Stimulated activated CD4-positive, alpha-beta T cell treated with anti-CD3 and anti-CD28 coated beads, Interleukin-4, amount 100 ng/mL, for 4 hours (primary cell): ENCODE measurements at places on chromosomes 2 and 18.

DNA sequence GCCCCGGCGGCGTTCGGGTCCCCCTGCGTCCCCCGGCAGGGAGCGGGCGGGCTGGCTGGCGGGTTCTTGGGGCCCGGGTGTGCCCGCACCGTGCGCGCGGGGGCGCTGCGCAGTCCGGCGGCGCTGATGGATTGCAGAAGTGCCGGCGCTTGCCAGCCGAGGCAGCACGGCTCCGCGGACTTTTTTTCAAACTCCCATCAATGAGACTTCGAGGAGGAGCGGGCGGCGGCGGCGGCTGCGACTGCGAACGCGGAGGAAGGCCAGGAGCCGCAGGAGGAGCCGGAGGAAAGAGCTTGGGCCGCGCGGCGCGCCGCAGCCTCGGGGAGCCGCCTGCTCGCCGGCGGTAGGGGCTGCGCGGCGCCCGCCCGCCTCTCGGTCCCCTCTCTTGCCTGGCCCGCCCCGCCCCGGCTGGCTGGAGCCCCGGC lies at the start of gene GLI2:
Gene GLI2 (plus strand): TSS at position 123 of the 425 bp plus-strand sequence. CDS start 61,453 bp downstream, outside the sequence.
- peak; percentile 7 for DNase-seq

DNA sequence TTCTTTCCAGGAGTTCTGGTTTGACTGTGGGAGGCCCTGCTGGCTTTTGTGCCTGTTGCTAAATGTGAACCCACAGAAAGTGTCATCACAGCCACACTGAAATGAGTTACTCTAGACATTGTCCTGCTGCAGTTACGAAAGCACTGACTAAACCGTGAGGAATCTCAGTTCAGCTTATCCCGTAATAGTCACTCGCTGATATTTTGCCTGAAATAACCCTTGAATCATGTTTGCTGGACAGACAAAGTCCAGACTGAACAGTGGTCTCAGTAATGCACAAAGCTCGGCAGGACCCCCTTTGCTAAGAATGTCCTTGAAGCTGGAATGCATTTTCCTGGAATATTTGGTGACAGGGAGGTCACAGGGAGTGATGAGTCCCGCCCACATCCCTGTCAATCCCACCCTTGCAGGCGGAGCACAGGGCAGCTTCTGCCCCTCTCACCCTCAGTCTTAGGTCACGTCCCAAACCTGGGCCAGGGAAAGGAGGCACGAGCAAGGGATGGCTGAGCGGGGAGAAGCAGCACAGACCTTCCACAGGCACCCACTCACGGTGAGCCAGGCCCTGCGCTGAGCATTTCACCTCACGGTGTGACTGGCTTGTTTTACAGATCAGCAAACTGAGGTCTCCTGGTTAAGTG lies 53.4 kb downstream of the ADI1 start:
- DNase-seq = no peak

GRCh38 chr2:59168766-59169165 lies 927.6 kb upstream of the FANCL start:
- no peak for DNase-seq

- DNase-seq = no peak
Observed at GRCh38 chr2:13015532-13016320, 299.0 kb downstream of the TRIB2 start.

DNA sequence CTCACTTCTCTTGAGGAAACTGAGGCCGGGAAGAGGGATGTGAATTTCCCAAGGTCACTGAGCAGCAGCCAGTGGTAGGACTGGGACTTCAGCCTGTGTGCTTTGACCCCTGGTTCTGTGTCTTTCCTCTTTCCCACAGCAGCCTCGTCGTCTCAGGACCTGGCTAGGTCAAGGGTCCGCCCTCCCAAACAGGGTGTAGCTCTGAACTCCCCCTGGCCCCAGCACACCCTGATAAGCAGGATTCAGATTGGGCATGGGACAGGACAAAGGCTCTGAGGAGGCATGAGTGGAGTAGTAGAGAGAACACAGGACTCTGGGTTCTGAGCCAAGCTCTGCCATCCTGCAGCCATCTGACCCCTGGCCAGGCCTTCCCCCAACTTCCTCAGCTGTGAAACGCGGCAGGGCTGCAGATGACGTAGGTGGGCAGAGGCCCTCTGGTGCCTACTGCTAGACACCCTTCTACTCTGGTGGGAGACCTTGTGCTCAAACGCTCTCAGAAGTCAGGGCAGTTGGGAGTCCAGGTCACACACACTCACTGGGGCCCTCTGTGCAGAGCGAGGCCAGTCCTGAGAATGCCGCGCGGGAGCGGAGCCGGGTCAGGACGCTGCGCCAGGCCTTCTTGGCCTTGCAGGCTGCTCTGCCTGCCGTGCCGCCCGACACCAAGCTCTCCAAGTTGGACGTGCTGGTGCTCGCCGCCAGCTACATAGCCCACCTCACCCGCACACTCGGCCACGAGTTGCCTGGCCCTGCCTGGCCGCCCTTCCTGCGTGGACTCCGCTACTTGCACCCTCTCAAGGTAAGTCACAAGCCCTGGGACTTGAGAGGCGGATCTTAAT lies 984 bp downstream of the TCF23 start:
- DNase-seq = no peak

DNA sequence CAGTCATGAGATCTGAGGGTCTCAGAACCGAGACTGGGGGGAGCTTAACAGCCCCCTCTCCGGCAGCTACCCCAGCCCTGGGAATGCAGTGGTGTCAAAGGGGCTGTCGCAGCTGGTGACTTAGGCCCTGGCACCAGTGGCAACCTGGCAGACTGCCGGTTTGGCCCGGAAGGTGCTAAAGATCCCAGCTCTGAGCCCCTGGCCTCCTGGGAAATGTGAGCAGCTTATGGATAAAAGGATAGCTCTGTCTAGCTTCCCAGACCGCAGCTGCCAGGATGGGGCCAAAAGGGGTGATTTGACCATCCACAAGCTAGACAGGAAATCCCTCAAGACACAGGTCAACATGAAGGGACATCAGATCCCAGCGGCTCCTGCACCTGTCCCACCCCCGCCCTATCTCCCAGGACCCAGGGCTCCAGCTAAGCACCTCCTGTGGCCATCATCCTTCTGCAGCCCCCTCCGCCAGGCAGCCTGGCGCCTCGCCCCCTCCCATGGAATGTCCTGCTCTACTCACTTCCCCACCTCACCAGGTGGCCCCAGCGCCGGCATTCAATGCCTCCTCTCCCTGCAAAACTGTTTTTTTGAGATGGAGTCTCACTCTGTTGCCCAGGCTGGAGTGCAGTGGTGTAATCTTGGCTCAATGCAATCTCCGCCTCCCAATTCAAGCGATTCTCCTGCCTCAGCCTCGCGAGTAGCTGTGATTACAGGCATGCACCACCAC lies 33.2 kb upstream of the EFHD1 start:
- no peak for DNase-seq

- DNase-seq = no peak
Observed at GRCh38 chr18:68995675-68996074, 197.8 kb downstream of the CCDC102B start.

DNA sequence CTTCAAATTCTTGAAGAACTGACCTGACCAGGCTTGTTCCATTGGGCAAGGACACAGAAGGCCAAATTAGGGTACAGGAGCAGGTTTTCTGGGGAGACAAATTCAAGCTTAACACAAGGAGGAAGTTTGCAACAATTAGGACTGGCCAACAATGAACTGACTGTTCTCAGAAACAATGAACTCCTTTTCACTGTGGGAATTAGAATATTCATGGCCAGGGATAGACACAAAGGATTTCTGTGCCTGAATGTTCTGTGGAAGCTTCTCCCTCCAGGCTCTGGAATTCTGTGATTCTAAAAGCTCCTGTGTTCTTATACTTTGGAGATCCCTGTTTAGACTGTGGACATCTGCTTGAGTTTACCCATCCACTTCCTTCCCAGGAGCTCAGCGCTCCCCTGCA lies 15.2 kb downstream of the SMYD1 start:
- no peak for DNase-seq

GRCh38 chr2:216714376-216714775 lies 19.0 kb upstream of the IGFBP5 start:
- no peak for DNase-seq

DNA sequence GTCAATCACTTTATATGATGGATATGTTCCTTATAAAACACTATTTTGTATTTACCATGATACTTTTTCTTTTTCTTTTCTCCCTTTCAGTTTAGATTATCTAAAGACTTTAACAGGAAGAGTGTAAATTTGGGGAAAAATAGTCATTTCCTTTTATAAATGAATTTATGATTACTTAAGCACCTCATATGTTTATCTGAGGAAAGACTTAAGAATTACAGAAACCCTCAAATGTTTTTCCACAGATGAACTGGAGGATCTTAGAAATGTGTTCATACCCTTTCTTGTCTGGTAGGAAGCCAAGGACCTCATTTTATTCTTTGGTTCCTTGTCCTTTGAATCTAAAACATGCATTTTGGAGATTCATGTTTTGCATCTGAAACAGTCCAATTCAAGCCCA lies 36.7 kb downstream of the MAPRE2 start:
- no peak for DNase-seq

DNA sequence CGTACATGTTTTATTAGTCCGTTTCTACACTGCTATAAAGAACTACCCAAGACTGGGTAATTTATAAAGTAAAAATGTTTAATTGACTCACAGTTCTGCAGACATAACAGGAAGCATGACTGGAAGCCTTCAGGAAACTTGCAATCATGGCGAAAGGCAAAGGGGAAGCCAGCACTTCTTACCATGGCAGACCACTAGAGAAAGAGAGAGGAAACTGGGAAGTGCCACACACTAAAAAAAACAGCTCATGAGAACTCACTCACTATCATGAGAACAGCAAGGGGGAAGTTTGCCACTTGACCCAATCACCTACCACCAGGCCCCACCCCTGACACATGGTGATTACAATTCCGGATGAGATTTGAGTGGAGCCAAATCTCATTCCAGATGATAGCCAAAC lies 466.2 kb downstream of the IRS1 start:
- no peak for DNase-seq

DNA sequence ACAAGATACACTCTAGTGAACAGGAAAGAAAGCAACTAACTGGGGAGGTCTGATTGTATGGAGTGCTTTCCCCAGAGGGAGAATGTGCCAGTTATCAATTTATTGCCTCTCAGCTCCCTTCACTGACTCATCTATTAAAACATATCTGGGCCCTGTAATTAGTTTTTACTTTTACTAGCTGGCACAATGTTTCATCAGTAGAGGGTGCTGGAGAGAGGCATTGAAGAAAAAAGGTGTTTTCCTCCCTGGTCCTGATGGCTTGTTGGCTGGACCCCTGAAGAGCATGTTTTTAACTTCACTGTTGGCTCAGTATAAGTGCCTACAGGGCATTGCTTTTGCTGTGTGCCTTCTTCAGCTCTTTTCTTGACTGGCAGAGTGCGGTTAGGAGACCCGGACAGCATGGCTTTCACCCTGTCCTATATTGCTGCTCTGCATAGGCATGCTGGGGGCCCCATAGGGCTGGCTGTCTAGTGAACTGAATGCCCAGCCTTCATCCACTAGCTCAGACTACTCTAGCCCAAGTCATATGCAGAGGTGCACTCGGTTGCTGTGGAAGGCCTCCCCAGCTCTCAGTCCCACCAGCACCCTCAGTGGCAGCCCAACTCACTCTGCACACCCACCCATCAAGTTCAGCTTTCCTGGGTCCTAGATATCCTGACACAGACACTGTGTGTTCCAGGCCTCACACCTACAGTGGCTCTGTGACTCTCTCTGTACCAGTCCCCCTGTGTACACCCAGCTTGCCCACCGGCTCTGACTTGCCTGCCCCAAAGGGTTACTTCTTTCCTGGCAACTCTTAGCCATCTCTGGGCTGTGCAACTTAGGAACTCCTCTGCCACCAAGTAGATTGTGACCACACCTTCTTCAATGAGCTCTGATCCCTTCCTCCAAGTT lies 62.3 kb upstream of the ACYP2 start:
- no peak for DNase-seq

- DNase-seq = no peak
Observed at GRCh38 chr18:32742579-32742978, 30.2 kb downstream of the KLHL14 start.

GRCh38 chr2:224347176-224348051 lies 54.5 kb downstream of the FAM124B start:
- DNase-seq = no peak

GRCh38 chr2:130766037-130766436 lies 10.7 kb downstream of the AMER3 start:
- DNase-seq = no peak

- DNase-seq = no peak
Observed at GRCh38 chr2:109447251-109447661, 166.5 kb downstream of the SEPTIN10 start.

- no peak for DNase-seq
Observed at GRCh38 chr2:67671464-67672450, 274.6 kb downstream of the ETAA1 start.

- DNase-seq = no peak
Observed at GRCh38 chr18:69908838-69909237, 38.8 kb downstream of the CD226 start.

DNA sequence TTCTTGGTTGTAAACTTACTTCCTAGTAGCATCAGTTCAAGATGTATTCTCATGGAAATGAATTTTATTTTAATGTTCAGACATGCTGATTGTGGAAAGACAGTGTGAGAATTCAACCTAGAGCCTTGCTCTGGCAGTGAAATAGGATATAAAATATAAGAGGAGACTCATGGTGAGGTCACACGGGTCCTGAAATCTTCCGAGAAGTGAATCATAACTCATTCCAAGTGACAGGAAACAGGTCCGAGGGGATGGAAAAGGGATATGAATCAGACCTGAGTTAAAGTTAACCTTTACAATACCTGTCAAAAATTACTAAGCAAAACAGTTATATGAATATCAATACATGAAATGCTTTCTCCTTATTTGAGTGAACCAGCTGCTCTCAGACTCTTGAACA lies 185.2 kb upstream of the LRRTM1 start:
- no peak for DNase-seq

DNA sequence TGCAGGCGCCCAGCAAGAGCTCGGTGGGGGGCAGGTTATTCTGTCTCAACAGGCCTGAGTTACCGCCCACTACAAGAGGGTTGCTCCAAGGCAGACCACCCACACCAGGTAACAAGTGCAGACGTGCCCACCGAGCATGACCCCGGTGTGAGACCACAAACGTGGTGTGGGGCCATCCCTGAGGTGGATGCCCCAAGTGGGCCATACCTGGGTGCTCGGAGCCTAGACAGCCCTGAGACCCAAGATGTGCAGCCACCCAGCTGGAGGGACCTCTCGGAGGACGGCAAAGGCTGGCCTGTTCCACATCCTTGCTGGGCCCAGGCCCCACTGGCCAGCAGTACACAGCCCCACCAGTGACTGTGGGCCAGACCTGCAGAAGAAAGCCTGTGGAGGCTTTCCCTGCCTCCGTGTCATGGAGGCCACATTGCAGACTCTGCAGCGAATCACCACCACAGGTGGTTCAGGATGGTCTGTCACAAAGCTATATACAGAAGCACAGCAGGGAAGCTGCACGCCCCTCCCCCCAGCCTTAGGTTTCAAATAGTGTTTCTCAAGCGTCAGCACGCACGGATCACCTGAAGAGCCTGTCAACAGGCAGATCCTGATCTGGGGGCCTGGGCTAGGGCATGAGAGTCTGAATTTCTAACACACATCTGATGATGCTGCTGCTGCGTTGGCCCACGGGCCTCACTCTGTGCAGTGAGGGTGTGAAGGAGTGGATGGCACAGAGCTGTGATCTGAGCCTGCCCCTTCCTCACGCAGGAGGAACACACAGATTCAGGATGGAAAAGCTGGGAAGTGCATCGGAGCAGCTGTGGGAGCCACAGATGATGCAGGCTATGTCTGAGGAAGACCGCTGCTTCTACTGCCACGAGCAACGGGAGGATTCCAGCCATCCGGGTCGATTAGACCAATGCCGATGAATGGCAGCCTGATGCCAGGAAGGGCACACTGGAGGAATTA lies 96.8 kb downstream of the UXS1 start:
- no peak for DNase-seq
